ENCODE measurements at places on chromosomes 1 and 21.

GRCh38 chr1:10701145-10701544, 95.3 kb downstream of the CASZ1 start:
- no peak for DNase-seq

DNA sequence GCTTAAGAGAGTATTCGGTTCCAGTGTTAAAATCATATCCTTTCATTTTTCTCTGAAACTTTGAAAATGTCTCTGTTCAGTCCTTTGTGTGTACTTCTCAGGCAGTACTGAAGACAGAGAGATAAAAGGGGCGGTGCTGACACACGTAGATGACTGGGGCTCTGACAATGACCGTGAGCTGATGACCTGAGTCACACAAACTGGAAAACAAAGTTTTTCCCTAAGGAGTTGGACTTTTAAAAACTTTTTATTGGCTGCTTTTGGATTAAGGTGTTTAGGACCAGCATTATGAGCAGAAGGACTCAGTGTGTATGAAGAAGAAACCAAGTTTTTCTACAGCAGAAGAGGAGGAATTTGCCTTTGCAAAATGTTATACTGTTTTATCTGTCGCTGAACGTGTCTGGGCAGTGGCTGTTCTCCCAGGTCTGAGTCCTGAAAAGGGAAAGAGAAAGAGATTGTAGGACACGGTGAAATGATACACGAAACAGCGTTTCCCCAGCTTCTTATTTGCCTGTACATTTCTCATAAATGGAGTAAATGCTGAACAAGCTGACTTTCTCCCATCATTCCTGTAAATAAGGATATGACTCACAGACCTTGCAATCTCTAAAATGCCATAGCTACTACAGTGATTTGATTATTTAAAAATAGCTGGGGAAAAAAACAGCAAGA, 51.5 kb downstream of the MAP3K7CL start:
- DNase-seq, result no peak

DNA sequence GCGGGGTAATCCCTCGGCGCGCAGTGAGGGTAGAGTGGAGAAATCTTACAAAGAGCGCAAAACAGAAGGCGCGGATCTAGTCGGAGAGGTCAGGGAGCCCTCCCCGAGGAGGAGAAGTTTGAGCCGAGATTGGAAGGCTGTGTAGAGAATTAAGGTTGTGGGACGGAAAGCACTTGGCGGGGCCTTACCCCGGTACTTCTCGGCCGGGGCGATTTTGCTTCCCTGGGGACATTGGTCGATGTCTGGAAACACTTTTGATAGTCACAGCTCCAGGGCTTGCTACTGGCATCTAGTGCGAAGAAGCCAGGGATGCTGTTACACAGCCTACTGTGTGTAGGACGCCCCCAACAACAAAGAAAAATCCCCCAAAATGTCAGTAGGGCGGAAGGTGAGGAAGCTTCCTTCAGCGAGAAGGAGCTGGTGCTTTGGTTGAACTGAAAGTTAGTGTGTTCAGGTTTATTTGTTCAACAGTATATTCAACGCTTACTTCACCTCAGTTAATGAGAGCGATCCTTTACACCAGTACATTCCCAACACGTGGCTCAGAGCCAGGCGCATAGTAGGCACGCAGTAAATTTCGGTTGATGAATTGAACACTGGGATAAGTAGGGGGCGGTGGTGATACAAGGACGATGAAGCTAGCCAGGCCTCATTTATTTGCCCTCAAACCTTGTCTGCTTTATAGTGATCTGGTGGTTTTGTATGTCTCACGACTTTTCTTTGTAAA, 807 bp downstream of the CEP85 start:
- DNase-seq, result no peak

GRCh38 chr1:224211206-224211962, 28.3 kb downstream of the DEGS1 start:
- no peak for DNase-seq

GRCh38 chr1:3771108-3772026, 1.2 kb upstream of the SMIM1 start:
- DNase-seq, result no peak

DNA sequence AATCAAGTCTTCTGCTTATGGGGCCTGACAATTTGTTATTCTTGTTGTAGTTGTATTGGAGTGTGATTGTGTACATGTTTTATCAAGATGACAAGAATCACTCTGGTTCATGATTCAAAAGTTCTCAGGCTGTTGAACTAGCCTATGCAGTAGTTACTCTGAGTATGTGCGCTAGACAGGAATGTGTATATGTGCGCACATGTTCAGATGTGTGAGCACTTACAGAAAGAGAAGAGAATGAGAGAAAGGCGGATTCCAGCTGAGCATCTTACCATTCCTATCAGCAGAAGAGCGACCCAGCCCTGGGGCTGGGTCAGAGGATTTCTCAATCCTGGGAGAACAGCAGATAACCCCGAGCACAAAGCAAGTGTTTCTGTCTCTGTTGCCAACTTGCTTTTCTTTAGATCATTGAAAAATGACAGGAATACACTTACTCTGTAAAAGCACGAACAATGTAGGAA, 110.8 kb upstream of the HOOK1 start:
- DNase-seq, result no peak

DNA sequence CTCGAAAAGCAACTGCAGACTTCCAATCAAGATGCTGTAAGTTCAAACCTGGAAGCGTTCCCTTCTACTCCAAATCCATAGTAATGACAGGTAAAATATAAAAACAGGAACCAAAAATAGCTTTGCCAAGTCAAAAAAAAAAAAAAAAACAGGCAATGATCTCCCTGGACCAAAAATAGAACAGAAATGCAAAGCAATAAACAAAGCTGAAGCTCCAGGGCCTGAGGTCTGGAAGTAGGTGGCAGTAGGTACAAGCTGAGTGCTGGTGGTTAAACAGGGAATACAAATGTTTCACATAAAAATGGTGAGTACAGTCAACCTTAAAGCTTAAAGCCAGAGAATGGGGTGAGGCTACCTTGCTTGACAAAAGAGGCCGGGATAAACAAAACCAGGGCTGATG, 610.8 kb downstream of the SMYD3 start:
- no peak for DNase-seq

DNA sequence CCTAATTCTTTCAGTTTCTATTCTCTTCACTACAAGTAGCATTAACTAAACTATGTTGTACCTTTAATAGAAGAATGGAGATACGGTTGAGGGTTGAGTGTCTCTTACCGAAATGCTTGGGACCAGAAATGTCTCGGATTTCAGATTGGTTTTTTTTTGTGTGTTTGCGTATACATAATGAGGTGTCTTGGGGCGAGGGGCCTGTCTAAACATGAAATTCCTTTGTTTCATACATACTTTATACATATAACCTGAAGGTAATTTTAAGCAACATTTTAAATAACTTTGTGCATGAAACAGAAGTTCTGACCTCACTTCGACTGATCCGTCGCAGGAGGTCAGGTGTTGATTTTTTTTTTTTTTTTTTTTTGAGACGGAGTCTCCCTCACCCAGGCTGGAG, 36.3 kb upstream of the MYOCOS start:
- no peak for DNase-seq

GRCh38 chr1:11920239-11920903, 5.9 kb downstream of the KIAA2013 start:
- no peak for DNase-seq

- no peak for DNase-seq
These were observed 79.9 kb downstream of the OLFML2B start for GRCh38 chr1:161943737-161944136.

DNA sequence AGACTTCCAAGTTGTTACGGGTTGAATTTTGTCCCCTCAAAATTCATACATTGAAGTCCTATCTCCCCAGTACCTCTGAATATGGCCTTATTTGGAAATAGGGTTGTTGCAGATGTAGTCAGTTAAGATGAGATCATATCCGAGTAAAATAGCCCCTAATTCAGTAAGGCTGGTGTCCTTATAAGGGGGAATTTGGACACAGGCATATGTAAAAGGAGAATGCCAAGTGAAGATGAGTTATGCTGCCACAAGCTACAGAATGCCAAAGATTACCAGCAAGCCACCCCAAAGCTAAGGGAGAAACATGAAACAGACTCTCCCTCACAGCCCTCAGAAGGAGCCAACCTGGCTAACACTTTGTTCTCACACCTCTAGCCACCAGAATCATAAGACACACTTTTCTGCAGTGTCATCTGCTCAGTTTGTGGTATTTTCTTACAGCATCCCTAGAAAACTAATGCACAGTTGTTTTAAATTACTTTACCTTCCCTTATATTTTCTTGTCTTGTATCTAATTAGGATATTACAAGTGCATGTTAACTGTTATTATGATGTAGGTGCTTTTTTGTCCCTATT, 43.3 kb upstream of the PRDX6 start:
- DNase-seq, result no peak

GRCh38 chr1:116360429-116361173, 12.4 kb upstream of the ATP1A1 start:
- DNase-seq, result no peak

GRCh38 chr1:5720484-5720883, 271.7 kb downstream of the NPHP4 start:
- DNase-seq, result no peak

Measured in stimulated activated CD4-positive, alpha-beta T cell treated with anti-CD3 and anti-CD28 coated beads, Interleukin-1b, Interleukin-23, amount 100 ng/mL, for 1 hour (primary cell).